Stimulated activated CD4-positive, alpha-beta T cell treated with anti-CD3 and anti-CD28 coated beads, Interleukin-4, amount 100 ng/mL, for 24 hours (primary cell): ENCODE measurements at places on chromosomes 1 and 21.

DNA sequence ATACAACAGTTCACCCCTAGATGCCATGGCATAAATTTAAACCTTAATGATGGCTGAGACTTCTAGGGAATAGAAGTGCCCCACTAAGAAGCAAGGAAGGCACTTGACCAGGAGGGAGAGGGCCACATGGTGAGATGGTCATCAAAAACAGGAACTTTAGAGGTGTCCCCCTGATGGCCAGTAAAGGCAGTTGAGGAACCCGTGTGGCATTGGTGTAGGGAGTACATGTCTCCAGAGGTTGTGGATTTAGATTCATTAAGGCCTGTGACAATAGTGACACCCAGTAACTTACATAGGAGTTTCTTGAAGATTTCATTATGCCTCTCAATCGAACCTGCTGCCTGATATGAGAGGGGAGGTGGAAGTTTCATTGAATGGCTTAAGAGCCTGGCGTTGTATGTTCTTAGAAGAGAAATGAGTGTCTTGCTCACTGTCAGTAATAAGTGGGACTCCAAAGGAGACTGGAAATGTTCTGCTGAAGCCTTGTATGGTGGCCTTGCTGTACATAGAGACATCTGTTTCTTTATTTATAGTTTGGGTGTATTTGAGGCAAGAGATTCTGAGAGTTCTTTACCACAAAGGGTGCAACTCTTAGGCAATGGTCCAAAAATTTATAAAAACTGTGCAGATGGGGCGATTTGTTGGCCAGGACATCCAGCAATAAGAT lies 27.9 kb downstream of the EDARADD start:
- no peak for DNase-seq

GRCh38 chr1:41448821-41449220 lies 35.7 kb downstream of the EDN2 start:
- DNase-seq, result no peak

GRCh38 chr1:86231076-86231475 lies 74.5 kb upstream of the COL24A1 start:
- DNase-seq, result no peak

DNA sequence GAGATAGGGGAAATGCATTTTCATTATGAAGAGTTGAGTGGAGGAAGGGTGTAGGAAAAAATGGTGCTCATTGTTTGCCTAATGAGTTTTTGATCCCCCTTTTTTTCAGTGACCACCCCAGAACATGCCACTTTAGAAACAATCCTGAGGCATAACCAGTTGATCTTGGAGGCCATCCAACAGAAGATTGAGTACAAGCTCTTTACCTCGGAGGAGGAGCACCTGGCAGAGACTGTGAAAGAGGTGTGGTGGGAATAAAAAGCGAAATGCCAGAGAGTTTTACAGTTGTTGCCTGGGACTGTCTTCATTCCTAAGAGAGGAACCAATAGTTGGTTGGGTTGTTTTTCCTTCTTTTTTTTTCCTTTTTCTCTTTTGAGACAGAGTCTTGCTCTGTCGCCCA lies 54.3 kb upstream of the EPHA8 start:
- DNase-seq, result no peak

DNA sequence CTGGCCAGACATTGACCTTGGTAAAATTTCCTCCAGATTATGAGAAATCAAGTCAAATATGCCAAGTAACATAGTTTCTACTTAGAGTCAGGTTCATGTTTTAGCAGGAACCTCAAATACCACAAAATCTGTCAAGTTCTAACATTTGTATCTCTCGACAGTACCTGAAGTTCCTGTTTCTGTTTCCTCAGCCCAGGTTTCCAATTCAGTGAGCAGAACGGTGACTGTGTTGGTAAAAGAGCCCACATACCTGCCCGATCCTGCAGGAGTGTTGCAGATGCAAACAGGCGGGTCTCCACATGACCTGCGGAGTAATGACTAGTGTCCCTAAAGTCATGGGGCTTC lies 57.9 kb upstream of the LGALS8 start:
- peak; percentile 6 for DNase-seq

DNA sequence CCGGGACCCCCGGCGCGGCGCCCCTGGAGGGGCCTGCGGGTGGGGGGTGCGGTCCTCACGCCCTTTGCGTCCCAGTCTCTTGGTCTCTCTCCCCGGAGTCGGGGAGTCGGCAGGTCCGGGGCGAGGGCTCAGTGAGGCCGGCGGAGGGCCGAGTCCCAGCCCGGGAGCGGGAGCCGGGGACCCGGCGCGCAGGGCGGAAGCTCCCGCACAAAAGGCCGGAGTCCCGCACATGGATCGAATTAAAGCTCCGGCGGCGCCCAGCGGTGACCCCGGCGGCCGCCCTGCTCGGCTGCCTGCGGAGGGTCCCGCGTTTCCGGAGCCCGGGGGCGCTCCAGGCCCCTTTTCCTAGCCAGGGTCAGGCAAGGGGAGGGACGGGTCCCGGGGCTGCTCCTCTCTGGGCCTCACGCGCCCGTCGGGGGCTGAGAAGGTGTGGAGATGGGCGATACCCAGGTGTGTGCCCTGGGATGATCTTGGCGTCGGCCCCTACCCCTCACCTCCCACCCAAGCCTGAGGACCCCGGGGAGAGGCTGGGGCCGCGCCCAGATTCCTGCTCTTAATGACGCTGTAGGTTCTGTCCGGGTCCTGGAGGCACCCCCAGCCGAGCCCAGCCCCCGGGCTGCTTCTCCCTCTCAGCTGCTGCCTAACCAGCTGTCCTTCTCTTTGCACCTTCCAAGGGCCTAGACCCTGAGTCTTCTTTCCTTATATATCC lies 512 bp downstream of the FBLIM1 start:
- no peak for DNase-seq

GRCh38 chr1:241308471-241308870 lies 48.5 kb downstream of the RGS7 start:
- DNase-seq, result no peak

GRCh38 chr1:23648576-23648975 lies 43.0 kb upstream of the RPL11 start:
- DNase-seq, result no peak

DNA sequence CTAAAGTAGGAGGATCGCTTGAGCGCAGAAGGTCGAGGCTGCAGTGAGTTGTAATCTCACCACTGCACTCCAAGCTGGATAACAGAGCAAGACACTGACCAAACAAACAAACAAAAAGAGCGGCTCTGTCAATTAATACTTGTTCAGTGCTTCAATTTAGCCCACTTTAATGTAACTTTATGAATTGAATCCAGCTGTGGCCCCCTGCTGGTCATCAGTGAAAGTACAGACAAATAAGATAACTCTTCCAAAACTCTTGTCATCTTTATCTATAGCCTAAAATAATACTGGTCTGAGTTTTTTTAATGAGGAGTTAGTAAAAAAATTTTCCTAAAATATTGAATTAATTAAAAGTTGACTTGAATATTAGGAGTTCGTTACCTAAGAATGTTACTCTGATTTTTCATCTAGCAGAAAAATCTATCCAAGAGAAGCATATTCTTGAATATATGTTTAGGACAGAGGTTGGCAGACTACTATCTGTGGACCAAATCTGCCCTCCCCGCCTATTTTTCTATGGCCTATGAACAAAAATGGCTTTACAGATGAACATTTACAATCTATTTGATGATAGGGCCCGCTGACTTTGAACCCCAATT lies 26.1 kb downstream of the ATP5PF start:
- DNase-seq, result peak; percentile 58

DNA sequence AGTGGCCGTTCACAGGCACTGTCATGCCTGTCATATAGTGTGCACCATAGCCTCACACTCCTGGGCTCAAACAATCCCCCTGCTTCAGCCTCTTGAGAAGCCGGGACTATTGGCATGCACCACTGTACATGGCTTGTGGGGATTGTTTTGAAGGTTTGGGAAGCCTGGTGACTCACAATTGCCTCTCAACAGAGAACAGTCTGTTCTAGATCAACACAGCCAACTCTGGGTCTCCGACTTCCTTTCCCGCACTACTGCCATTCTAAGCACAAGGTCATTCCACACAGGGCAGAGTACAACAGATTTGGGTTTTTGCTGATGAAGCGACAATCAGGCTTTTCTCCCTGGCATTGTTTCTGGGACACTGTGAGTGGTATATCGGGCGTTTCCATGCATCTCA lies 15.5 kb upstream of the AHCTF1 start:
- no peak for DNase-seq

DNA sequence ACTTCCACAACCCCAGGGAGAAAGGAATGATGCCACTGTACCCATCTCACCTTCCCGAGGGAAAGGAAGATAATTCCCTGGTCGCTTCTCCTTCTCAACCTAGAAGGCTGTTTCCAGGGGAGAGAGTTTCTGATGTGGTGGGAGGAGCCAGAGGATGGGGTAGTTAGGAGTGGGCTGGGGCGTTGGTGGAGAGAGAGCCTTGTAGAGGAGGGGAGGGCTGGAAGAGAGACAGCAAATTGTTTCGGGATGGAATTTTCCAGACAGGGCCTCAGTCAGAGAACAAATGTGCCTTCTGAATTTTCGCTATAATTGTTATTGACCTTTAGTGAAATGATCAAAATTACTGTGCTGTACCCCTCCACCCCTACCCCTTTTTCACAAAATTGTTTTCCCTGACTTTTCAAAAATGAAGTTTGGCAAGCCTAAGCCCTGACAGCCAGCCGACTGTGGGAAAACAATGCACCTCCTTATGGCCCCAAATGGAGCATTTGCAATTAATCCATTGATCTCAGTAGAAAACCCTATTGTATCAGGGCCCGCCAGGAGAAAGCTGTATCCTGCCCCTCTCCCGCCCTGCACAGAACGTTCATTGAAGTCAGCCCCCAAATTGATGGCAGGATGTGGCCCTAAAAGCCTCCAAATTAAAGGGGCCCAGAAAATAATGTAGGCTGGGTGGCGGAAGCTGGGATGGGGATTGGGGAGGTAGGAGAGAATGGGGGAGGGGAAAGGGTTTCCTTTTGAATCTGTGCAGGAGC lies 69.1 kb upstream of the JUN start:
- DNase-seq, result no peak

- no peak for DNase-seq
Measured at GRCh38 chr1:18052671-18053070, 54.9 kb upstream of the IGSF21 start.

DNA sequence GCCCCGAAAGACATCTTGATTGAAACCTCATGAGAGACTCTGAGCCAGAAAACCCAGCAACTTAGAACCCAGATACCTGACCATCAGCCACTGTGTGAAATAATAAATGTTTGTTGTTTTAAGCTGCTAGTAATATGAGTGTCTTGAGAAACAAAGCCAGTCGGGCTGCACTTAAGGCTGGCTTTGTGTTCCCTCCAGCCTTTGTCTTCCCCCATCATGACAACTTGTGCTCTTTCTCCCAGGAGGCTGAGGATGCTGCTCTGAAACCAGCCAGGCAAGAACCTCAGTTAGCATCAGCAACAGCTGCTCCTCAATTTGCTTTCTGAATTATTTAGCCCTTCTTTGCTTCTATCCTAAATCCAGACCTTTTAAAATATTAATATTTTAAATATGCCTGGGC lies 78.2 kb downstream of the SLC16A1 start:
- no peak for DNase-seq

DNA sequence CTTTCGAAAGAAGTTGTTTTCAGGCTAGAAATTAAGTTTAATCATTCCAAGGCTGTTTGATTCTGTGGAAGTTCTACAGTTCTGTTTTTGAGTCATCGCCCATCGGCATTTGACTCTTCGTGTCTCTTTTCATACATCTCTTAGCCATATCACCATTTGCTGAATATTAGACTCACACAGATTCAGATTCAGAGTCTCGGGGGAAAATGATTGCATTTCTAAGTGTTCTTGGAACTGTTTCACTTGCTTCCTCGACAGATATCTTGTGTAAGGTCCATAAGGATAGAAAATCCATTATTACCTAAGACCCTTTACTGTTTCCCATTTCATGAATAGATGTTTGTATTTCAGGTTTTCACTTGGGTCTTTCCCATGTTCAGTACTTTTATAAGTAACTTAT lies 237.0 kb upstream of the SGIP1 start:
- DNase-seq, result no peak

DNA sequence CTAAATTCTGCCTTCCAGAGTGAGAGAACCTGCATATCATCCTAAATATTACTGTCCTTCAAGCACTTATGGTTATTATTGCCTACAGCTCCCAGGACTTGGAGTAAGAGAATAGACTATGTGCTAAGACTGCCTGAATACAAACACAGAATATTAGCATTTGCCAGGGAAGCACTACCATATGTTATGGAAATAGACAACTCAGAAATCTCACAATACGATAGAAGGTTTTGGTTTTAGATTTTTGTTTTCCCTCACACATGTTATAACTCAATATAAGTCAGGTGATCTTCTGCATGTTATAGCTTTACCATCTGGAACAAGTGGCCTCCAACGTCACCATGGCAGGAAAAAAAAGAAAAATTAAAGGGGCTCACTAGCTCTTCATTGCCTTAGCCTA lies 413.9 kb downstream of the LRRIQ3 start:
- no peak for DNase-seq

DNA sequence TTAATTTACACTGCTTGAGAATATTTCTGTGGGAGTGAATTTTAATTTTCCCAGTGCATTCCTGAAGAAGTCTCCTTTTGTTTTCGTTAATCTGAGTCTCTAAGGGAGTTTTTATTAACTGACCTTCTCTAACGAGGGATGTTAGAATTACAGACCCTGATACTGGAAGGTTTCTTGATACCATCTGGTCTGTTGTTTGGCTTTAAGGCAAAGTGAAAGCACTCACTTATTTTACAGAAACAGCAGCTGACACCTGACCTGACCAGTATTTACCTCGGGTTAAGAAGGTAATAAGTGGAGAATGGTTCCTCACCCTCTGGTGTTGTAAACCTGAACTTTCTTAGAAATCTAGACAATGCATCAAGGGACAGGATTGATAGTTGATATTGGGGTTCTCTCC lies 12.4 kb downstream of the CDC14A start:
- DNase-seq, result no peak

- no peak for DNase-seq
Measured at GRCh38 chr1:156660752-156661112, 16.5 kb downstream of the NES start.

GRCh38 chr21:31203431-31204054 lies 140.5 kb downstream of the TIAM1 start:
- DNase-seq, result no peak

- DNase-seq, result no peak
Measured at GRCh38 chr1:231206856-231207255, 34.2 kb upstream of the GNPAT start.

GRCh38 chr21:37828556-37828955 lies 87.7 kb downstream of the KCNJ6 start:
- DNase-seq, result no peak

DNA sequence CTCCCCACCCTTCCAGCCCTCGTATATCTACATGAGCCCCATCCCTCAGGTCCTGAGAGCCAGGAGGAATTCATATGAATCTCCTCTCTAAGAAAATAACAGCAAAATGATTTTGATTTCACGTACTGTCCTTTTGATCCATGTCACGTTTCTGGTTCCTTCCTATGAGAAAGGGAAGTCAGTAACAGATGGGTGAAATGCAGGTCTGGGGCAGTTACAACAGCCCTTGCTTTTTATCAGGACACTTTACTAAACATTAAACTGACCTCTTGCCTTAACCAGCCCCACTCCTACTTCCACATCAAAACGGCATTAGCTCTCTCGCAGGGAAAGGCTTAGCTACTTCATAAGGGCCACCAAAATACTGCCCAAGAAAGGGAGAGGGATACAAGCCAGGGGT lies 59.0 kb downstream of the SPATA46 start:
- DNase-seq, result no peak
